Non-pigmented ciliary epithelial cell (primary cell): ENCODE measurements at places on chromosomes 3 and 15.

- no peak for DNase-seq
These were observed 285.8 kb downstream of the TBC1D5 start for GRCh38 chr3:17456650-17457049.

DNA sequence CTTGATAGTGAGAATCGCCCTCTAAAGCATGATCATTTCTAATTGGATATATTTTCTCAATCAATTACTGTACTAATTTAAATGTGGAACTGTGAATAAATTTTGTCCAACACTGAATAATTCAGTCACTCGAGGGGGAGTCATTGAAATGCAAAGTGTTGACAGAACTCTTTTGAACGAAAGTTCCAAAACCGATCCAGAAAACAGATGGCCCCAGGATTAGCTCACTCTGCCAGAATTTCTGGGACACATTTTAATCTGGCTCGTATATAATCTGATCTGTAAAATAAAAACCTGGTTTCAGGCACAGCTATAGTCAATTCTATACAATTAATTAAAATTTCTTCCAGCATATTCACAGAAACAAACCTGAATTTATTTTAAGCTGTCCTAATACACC lies 580.4 kb downstream of the ROBO1 start:
- DNase-seq, result no peak

DNA sequence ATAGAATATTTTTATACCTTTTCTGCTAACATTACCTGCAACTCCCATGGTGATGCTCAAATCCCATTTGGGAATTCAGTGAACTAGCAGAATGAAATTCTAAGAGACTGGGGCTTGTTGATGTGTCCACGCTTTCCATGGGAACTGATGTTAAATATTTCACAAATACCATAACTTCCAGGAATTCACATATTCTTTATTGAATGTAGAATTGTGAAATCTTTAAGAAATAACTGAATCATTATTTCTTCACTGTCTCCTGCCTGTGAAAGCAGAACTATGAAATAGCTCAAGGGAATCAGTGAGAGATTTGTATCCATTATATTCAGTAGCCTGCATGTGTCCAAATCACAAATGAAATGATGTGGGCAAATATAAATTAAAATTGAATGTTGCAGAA lies 130.8 kb downstream of the SERPINI1 start:
- DNase-seq, result no peak

- DNase-seq, result peak; percentile 96
These were observed 84.6 kb upstream of the DCBLD2 start for GRCh38 chr3:98986073-98986472.

DNA sequence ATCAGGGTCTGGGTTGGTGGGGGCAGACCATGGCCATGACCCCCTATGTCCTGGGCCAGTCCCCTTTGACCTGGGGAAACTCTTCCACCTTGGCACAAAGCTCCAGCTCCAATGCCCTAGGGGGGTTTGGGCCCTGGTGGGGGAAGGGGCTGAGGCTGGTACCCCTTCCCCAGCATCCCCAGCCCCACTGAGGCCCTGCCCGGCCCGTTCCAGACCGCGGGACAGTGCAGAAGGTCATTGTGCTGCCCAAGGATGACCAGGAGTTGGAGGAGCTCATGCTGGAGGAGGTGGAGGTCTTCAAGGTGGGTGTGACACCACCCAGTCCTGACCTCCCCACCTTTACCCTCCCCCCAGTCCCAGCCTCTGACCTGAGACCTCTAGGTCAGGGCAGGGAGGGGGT lies 6.2 kb upstream of the GNAT1 start:
- DNase-seq, result no peak

DNA sequence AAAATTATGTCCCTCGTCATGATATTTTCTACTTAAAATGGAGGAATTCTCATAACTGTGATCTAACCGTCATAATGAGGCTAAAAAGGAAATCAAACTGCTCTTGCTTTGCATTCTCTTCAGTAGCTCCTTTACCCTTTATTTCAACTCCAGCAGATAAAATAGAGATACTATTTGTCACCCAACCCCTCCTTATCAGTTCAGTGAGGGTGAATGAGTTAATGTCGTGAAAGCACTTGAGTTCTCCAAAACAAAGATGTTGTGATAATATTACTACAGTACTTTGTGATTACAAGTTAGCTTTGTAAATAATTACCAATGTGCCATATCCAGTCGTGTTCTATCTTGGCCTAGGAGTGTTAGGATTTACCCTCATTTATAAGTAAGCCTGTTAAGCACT lies 63.4 kb upstream of the ANKRD28 start:
- no peak for DNase-seq

GRCh38 chr15:66302489-66303278 lies 9.3 kb downstream of the DIS3L start:
- no peak for DNase-seq

GRCh38 chr3:176987901-176988650 lies 209.2 kb downstream of the TBL1XR1 start:
- peak; percentile 41 for DNase-seq

GRCh38 chr3:36543276-36543997 lies 163.1 kb downstream of the STAC start:
- DNase-seq, result no peak

- no peak for DNase-seq
These were observed 23.2 kb upstream of the VPS8 start for GRCh38 chr3:184788751-184789150.

- no peak for DNase-seq
These were observed 113.7 kb upstream of the PRTG start for GRCh38 chr15:55856506-55857164.

DNA sequence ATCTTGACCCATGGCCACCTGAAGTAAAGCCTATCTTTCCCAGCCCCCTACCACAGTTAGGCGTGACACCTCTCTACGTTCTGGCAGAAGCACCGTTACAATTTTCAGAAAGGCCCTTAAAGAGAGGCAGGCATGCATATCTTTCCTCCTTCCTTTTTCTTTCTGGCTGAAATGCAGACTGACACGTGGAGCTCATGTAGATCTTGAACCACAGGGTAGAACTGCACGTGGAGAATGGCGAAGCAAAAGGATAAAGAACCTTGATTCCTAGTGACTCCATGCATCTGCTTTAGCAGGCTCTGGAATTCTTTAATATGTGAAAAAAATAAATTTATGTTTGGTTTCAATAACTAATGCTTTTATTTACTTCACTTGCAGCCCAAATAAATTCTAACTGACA lies 166.6 kb downstream of the CPNE4 start:
- no peak for DNase-seq

DNA sequence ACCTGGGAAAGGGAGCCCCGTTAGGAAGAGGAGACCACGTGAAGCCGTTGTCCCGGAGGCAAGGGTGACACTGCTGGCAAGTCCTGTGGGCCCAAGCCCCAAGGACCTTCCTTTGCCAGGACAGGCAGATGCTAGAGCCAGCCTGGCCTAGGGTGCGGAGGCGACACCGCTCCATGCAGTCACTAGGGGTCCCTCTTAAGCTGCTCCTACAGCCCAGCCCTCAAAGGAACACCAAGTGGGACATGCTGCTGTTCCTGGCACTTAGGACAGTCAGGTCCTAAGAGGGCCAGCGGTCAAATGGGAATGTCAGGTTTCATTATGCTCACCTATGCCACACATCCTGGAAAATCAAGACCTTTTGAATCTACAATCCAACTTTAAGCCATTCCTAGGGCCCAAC lies 59.7 kb downstream of the RPN1 start:
- DNase-seq, result no peak

GRCh38 chr3:195004512-195005250 lies 266.3 kb downstream of the XXYLT1 start:
- DNase-seq, result no peak

DNA sequence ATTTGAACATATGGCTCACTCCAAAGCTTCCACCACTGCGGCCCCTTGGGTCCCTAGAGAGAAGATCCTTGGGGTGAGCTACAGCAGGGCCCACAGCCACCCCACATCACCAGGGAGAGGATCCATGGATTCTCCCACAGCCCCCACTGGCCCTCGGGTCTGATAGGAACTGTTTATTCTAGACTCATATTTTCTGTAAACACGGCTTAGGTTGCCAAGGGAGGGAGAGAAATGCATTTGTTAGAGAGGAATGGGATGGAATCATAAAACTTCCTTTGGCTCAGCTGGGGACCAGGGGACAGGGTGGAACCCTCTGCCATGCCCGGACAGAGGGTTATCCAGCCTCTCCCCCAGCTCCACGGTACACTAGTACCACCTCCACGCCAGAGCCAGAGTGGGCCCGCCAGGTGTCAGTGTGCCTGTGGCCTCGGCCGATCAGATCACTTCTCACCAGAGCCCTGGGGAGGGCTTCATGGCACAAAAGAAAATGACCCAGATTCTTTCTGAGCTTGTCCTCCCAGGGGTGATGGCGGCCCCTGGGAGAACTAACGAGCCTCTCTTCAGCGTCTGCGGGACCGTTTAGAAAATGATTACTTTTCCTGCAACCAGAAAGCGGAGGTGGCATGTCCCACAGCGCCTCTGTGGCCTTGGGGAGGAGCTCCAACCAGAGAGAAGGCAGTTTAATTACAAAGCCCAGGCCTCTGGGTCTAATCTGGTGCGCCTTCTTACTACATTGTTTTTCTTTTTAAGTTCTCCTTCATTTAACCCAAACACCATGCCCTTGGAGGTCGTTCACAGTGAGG lies 33.7 kb downstream of the ADCY5 start:
- DNase-seq, result no peak

DNA sequence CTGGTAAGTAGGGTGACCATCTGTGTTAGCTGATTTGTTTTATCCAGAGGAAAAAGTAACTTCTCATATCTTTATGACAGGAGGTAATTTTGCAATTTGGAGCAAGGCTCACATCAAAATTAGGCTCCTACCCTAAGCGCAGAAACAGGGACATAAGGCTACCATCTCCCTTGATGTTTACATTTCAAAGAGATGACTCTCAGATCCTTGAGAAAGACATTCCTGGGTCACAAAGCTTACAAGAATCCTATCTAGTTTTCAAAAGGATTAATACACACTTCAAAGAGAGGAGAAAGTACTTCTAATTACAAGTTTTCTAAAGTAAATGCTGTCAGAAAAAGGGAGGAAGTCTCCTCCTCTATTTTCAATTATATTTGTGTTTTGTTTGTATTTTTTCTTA lies 7.0 kb downstream of the ZPLD1 start:
- no peak for DNase-seq

DNA sequence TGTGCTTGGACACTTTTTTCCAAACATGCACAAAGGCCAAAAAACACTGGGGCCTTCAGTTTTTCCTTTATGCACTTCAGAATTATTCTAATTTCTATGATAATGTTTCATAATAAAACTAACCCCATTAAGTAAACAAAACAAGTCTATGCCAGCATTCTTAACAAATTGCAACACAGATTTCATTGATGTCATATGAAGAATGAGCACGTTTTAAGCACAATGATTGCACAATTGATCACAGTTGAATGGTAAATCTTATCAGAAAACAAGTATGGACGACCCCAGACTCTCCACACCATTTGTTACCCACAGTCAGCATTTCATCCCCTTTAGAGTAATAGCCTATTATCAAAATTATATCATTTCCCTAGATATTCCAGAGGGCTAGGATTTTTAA lies 46.7 kb upstream of the PROK2 start:
- no peak for DNase-seq

DNA sequence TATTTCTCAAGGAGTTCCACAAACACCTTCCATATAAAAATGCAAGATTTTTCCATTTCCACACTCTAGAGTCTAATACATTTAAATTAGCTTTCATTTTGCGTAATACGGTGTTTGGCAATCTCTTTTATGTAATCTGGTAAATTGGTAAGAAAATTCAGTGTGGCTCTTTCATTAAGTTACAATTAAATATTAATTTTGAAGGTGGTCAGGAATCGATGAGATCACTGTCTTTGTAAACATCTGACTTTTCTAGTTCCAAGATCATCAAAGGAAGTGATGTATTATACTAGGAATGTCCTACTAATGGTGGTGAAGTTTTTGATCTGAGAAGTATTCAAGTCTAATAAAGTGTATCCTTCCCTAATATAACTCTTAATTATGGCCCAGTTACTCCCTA lies 1.1 kb upstream of the UTS2B start:
- DNase-seq, result no peak

DNA sequence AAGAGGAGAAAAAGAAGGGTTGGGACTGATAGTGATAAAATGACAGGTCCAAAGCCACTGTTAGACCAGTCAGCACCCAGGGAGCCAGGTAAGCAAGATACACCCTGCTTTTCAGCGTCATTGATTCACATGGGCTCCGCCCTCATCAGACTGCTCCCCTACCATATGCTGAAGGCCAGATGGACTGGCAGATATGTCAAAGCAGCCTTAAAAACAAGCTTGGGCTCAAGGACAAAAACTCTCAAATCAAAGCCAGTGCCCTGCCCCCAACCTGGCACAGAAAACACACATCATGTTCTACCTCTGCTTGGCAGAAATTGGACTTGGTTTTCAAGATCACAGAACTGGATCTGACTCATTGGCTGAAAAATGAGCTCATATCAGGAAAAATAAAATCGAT lies 33.4 kb downstream of the SH3BP5 start:
- no peak for DNase-seq

DNA sequence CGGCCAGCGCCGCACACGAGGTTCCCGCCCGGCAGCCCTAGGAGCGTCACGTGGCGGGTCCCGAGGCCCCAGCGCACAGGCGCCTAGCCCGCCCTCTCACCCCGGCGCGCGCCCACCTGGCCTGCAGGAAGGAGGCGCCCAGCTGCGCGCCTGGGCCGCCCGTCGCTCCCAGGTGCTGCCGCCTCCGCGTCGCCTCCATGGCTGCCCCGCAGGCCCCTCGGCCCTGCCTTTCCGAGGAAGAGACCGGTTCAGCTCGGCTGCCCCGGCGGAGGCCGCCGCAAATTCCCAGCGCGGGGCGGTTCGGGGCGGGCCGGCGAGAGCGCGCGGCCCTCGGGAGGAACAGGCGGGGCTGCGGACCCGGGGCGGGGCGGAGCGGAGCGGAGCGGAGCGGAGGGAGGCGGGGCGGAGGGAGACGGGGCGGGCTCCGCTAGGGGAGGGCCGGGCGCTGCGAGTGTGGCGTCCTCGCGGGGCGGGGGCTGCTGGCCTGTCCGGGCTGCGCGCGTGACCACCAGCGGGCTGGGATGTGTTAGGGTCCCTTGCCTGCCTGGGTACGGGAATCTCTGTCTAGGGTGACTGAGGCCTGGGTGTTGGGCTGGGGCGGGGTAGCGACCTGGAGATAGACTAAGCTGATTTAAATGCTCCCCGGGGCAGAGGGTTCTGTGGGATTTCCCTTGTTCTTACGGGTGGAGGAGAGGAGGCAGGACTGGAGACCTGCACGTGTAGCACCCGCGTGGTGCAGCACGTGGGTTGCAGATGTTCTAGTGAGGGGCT lies at the start of gene CLN6:
CLN6 (minus strand) TSS at position 343 of the 771 bp plus-strand sequence; CDS start at position 199, 144 bp downstream.
- DNase-seq, result no peak

- DNase-seq, result no peak
These were observed 7.2 kb downstream of the SPG21 start for GRCh38 chr15:64982472-64982871.

GRCh38 chr15:75182187-75183131 lies 19.2 kb upstream of the C15orf39 start:
- no peak for DNase-seq
